ENCODE measurements at places on chromosomes 4 and X.

DNA sequence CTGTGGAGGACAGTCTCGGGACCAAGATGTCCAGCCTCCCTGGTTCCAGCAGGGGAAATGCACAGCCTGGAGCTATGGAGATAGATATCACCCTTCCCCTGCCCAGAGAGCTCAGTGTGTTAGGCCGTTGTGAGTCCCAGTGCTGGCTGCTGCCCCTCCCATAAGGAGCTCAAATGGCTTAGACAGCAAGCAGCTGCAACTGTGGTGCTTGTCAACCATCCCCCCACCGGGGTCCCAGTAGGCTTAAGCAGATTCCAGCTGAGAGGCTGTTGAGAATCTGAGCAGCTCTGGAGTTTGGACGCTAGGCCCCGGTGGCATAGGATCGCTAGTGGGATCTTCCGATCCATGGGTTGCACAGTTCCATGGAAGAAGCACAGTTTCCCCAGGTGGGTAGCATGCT, 181.8 kb upstream of the POF1B start:
- no peak for DNase-seq

DNA sequence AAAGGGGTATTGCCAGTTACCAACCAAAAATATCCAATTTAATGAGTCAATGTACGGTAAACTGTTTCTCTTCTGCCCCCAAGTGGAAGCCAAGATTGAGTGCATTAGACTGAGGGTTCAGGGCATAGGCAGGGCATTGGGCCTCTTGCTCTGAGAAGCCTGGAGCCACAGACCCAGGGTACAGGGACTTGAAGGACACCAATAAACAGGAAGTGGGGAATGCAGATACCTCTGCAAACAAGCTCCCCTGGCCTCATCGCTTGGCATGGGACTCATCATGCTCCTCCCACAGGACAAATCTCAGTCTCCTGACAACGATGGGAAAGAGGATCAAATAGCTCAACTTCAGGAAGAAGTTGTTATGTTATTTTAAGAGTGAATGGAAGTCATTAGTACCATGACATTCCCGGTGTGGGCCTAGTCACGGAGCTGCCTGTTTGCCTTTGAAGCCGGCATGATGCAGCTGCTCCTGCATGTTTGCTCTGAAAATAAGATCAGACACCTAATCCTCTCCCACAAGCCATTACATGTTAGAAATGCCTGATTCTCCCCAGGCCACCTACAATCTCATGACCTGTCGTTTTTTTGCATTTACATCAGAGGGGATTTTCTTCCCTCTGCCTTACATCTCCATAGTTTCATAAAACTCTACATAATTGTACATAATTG, 224.2 kb downstream of the RCHY1 start:
- no peak for DNase-seq

DNA sequence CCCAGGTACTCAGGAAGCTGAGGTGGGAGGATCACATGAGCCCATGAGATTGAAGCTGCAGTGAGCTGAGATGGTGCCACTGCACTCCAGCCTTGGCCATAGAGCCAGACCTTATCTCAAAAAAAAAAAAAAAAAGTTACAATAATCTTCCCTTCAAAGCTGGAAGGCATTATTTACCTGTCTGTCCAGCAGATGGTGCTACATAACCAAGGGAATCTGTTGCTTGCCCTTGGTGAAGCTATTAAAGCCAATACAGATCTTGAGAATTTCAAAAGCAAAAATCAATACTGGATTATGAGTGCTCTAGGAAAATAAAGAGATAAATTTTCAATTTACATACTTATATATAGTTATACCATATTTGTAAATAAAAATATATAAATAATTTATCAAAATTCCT, 25.9 kb downstream of the PKD2 start:
- peak; percentile 84 for DNase-seq

- DNase-seq, result no peak
These were observed 251.7 kb downstream of the MAPK10 start for GRCh38 chr4:86108137-86108536.

GRCh38 chrX:21741364-21741763, 16.6 kb downstream of the SMPX start:
- no peak for DNase-seq

GRCh38 chrX:152960115-152960514, 33.8 kb downstream of the PNMA5 start:
- DNase-seq, result no peak
